ENCODE measurements at places on chromosomes 5 and 9.

GRCh38 chr9:116066221-116066620 lies 87.4 kb upstream of the PAPPA start:
- no peak overlapping the region for H3K4me3 ChIP-seq
- H3K27me3 ChIP-seq = no peaks in the 10 kb centered on the region
- no peaks in the 10 kb centered on the region for H3K36me3 ChIP-seq
- no peaks in the 10 kb centered on the region for H3K4me1 ChIP-seq

GRCh38 chr9:72361217-72361616 lies 3.8 kb downstream of the ZFAND5 start:
- H3K4me3 ChIP-seq = peak overlapping the region; percentile 74
- no peaks in the 10 kb centered on the region for H3K4me1 ChIP-seq
- no peaks in the 10 kb centered on the region for H3K27me3 ChIP-seq

DNA sequence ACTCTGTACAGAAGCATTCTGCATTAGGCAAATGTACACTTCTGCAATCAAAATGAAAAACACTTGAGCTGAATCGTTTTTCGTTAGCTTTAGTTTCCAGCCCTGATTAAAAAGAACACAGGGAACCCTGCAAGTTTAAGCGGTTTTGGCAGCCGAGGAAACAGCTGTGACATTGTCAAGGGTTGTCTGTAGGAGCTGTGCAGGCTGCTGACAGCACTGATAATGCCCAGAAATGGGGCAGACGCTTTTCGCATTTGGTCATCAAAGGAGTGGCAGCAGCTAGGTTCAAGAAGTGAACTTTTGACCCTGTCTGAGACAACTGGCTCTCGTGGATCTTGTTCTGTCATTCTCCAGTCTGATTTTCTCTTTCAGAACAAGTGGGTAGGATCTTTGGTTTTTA lies 165.6 kb upstream of the CCDC152 start:
- no peak overlapping the region for H3K4me3 ChIP-seq
- H3K27ac ChIP-seq = no peak overlapping the region
- DNase-seq = no peak
- H3K36me3 ChIP-seq = no peaks in the 10 kb centered on the region
- peaks cover 31% of the 10 kb centered on the region for H3K4me1 ChIP-seq

DNA sequence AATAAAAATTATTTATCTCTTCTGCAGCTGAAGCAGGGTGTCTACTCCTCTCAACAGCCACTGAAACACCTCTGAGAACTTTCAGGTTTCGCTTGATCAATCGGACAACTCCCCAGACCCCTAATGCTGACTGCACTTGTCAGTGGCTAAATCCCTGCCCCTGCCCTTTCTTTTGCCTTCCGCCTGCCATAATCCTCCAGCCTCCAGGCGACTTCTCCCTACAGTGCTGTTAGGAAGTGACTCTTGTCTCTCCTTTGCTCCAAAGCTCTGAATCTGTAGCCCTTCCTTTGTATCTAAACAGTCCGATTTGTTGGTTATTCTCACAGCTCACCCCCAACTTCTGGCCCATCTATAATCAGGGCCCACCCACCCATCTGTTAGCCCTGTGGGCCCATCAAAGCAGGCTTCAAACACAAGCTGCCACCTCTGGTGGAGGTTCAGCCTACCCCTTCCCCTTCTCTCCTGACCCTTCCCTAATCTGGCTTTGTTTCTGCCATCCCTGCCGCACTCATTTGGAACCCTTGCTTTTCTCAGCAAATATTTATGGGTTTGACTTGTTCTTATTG lies 53.7 kb upstream of the IFNK start:
- H3K27me3 ChIP-seq = no peaks in the 10 kb centered on the region
- H3K4me3 ChIP-seq = no peak overlapping the region
- H3K4me1 ChIP-seq = no peaks in the 10 kb centered on the region
- no peak for DNase-seq
- no peaks in the 10 kb centered on the region for H3K36me3 ChIP-seq
